ENCODE measurements at places on chromosomes 13 and 19.

- DNase-seq, result no peak
Measured at GRCh38 chr13:23391752-23392151, 41.8 kb downstream of the SACS start.

- DNase-seq, result no peak
Measured at GRCh38 chr13:73369095-73369494, 310.3 kb downstream of the KLF5 start.

DNA sequence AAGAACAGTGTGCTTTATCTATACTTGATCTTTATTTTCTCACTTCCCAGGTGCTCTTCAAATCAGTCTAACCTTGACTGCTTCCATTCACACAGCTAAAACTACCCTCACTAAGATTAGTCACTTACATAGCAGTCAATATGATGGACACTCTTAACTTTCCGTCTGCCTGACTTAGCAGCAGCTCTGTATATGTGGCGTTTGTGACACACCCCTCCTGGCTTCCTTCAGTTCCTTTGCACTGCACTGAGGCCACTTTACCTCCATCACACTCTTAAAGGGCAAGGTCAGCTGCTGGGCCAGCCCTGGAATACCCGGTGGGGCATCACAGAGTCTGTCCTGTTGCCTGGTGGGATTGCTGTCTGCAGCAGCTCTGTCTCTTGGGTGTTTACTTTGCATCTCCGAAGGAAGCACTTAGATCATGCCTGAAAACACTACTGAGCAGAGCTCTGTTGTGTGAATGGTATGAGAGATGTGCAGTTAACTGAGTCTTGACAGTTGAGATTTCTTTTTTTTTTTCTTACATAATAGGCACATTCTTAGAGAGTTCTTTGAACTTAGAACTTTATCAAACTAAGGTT is 35.6 kb upstream of the IL17D start:
- DNase-seq, result no peak

- no peak for DNase-seq
Measured at GRCh38 chr13:28442839-28443238, 52.1 kb downstream of the FLT1 start.

GRCh38 chr13:20969182-20969581 is 66.6 kb upstream of the XPO4 start:
- DNase-seq, result no peak

- DNase-seq, result no peak
Measured at GRCh38 chr13:58978331-58978730, 1185.4 kb downstream of the DIAPH3 start.

GRCh38 chr19:53957448-53958167 is 5.1 kb upstream of the CACNG8 start:
- DNase-seq, result no peak

DNA sequence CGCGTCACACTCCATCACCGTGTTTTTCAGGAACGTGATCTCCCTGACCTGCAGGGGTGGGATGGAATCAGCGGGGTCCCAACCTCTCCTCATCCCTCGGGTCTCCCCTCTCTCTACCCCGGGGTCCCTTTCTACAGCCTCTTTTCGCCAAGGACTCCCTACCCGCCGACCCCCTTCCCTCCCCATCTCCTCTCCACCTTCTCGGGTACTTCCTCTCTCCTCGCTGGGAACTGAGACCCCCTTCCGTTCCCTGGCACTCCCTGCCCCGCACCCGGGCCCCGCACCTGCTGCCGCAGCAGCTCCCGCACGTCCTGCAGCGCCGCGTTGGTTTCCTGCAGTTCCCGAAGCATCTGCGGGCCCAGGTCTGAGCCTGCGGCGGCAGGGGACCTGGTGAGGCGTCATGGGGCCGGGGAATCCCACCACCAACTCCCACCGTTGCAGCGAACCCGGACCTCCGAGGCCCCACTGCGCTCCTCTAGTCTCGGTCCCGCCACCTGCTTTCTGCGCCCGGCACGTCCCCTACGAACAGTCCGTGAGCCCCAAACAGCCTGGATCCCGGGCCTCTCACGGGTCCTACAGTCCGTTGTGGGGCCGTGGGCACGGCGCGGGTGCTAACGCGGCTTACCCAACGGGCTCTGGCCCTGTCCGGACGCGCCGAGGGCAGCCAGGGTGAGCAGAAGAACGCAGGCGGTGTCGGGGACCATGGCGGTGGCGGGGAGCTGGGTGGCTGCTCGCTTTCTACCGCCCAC is at the start of gene COMP:
COMP (minus strand) TSS at position 740 of the 749 bp plus-strand sequence; CDS start at position 704, 36 bp downstream.
- no peak for DNase-seq

DNA sequence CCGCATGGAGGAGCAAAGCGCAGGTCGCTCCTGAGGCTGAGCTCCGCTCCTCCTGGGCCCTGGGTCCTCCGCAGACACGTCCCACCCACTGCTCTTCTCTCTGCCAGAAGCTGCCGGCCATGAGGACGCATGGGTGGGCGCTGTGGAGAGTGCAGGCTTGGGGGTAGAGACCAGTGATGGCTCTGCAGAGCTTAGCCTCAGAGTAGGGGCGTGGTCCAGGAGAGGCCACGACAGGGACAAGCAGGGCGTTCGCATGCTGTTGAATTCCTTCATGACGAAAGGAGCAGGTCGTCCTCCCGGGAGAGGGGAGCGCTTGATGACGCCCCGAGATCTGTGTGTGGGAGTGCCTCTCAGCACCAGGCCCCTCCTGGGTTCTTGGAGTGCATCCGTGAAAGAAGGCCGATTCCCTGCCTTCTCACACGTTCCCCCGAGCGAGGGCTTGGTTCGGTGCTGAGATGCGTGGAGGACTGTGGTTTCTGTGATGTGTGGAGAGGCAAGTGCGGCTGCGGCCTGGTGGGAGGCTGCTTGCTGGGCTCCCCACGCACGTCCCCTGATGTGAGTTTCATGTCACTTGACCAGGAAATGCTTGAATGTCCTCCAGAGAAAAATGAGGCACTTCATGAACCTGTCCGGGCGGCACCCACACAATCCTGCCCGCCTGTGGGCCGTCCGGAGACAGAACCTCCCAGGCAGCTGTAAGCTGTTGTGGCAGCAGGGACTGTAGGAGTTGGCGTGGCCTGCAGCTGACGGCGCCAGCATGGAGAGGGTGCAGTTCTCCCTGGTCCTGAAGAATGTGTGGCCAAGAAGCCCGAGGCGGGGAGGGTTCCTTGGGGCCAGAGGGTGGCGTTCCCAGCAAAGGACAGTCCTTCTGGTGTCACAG is 4.5 kb downstream of the SF3A2 start:
- no peak for DNase-seq

- DNase-seq, result no peak
Measured at GRCh38 chr13:72523593-72523992, 203.8 kb downstream of the MZT1 start.

GRCh38 chr19:20247016-20247683 is 80.1 kb downstream of the ZNF486 start:
- DNase-seq, result no peak

DNA sequence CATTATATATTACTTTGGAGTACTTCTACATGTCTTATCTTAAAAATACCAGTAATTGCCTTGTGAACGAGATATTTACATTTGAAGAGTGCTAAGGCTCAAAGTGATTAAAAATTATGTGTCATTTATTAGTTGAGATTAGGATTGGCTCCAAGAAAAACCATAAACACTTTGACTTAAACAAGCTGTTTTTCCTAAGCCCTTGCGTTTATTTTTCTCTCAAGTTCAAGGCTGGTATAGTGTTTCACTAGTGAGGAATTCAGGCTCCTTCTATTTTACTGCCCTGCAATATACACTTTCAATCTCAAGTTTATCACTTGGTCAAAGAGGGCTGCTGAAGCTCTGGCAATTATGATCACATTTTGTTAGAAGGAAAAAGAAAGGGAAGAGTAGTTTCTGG is 49.9 kb downstream of the UFM1 start:
- no peak for DNase-seq

DNA sequence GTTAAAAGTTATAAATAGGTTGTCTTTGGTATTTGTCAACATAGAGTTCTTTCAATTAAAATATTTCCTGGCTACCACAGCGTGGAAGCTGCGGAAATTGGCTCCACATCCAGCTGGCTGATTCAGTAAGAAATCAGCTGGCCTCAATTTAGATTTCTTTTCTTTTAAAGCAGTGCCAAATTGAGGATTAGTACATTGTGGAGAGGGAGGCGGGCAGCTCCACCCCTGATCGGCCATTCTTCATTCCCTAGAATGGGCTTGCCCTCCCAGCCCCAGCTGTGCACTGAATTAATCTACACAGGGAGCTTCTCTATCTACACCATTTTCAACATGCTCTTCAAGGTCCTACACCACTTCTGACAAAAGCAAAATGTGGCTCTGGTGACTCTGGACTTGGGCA is 624.8 kb downstream of the DACH1 start:
- no peak for DNase-seq

DNA sequence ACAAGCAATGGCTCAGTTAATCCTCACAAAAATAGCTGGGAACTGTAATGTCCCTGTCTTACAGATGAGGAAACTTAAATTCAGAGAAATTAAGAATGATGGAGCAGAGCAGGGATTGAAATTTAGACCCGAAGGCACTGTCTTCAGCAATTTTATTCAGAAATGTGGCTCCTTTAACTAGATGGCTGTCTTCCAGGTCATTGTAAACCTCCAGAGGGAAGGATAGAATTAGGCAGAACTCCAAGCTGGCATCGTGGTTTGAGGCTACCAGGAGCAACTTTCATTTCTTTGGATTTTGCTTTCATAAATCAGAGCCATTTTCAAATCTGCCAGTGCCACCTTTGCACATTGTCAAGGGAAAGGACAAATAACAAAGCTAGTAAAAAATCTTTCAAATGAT is 339.0 kb downstream of the DCT start:
- no peak for DNase-seq

GRCh38 chr19:8212212-8212611 is 3.0 kb downstream of the CERS4 start:
- no peak for DNase-seq

GRCh38 chr19:33697766-33698165 is 76.0 kb downstream of the CHST8 start:
- no peak for DNase-seq

- no peak for DNase-seq
Measured at GRCh38 chr19:43452582-43452981, 12.8 kb downstream of the LYPD3 start.
